Activated CD8-positive, alpha-beta memory T cell treated with anti-CD3 and anti-CD28 coated beads, Interleukin-2, amount 10 ng/mL, durations not matched to agents 7 days and 5 days (primary cell): ENCODE measurements at places on chromosomes 11 and 22. TPM values are rescaled to one million over a fixed set of nuclear protein-coding genes. Genes with fewer than 3 reads are reported as not detected.

ANO5 gene
- 0.12 TPM for total RNA-seq

P2RX6 gene
- total RNA-seq: 0.42 TPM

DNA sequence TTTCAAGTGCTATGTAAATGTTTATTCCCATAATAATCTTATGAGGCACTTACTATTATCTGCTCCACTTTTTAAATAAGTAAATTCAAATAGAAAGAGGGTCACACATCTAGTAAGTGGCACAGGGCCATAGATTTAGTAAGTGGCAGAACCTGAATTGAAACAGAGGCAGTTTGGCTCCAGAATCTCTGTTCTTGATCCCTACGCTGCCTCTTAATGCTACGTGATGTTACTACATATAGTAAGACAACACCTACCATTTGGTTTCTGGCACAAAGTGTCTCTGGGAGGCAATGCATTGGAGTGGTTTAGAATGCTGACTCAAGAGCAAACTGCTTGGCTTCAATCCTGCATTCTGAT, 1018.3 kb downstream of the DLG2 start:
- no peak for DNase-seq

DNA sequence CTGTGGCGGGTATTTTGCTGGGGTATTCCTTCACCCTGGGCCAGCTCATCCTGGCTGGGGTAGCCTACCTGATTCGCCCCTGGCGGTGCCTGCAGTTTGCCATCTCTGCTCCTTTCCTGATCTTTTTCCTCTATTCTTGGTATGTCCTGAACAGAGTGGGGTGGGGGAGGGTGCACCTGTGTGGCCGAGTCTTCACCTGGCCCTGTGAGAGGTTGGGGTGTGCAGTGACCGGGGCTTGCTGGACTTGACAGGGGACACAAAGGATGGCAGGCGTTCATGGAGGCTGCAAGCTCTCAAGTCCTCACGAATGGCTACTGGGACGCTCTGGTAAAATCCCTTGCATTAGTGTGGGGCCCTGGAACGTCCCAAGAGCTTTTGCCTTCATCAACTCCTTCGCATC, 39.3 kb downstream of the CAPN1 start:
- no peak for DNase-seq

- DNase-seq: no peak
Measured at GRCh38 chr11:78539506-78539905, 35.2 kb downstream of the NARS2 start.
